Stimulated activated CD8-positive, alpha-beta memory T cell treated with anti-CD3 and anti-CD28 coated beads, Interleukin-15, amount 100 ng/mL, for 48 hours (primary cell): ENCODE measurements at places on chromosomes 3 and 15.

DNA sequence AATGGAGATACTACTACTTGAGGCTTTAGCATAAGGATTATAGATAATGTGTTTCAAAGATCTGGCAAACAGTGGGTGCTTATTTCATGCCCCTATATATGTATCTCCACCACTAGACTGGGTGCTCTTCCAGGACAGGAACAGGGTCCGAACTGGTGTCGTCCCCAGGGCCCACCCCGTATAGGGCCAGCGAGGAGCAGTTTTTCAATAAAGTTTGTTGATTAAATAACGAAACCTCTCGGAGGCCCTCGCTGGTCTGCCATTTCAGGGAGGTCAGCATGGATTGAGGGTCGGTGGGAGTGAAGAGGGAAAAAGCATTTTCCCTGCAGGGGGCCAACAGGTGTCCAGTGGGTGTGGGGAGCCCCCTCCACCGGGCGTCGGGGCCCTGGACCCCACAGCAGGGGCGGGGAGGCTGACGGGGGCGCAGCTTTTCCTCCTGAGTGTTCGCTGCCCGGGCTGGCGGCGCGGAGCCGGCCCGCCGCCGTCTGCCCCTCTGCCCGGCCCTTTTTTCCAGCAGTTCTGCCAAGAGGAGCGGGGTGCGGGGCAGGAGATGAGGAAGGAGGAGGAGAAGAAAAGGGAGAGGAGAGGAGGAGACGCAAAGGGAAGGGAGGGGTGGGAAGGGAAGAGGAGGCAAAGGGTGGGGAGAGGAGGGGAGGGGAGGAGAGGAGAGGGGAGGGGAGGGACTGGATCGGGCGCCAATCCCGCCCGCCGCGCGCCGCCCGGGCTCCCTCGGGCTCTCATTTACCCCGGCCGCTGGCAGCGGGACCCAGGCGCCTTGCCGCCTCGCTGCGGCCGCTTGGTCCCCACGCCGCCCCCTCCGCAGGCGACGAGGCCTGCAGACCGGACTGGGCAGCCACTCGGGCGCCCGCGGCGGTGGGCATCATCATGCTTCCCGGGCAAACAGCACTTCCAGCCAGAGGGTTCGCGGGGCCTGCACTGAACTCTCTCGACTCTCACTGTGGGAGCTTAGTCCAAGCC lies 66.3 kb downstream of the ISG20 start:
- no peak for DNase-seq

DNA sequence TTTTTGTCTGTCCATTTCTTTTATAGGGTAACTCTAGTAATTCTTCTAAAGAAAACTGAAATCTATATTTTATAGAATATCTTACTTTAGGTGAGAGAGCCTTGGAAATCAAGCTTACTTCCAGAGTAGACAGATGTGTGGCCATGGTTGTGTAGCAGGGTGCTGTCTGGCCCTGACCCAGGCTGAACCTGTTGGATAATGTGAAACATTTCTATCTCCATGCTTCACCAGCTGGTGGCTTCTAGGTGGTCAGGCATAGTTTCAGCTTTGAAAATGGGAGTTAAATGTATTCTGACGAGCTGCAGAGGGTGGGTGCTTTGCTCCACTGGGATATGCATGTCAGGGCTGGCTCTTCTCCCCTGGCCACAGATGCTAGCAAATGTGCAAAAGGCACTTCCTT lies 20.8 kb upstream of the NR2C2 start:
- DNase-seq: no peak

- DNase-seq: no peak
These were observed 42.8 kb downstream of the NR2C2 start for GRCh38 chr3:14989943-14990779.

DNA sequence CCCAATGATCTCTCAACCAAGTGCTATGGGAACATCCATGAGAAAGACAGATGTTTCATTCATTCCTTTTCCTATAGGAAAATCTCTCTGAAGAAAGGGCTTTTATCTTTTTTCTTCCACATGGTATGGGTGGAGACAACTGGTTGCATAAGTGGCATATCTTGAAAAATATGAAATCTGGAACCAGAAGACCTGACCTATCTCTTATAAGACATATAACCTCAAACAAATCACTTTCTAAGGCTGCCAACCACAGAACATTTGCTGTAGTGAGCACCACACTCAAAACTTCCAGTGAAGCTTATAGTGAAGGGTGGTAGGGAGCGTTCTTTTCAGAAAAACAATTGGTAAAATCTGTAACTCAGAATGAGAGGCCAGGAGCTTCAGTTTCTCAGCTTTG lies 58.5 kb downstream of the SHQ1 start:
- DNase-seq: no peak

GRCh38 chr3:177186306-177186705 lies 11.0 kb downstream of the TBL1XR1 start:
- no peak for DNase-seq

DNA sequence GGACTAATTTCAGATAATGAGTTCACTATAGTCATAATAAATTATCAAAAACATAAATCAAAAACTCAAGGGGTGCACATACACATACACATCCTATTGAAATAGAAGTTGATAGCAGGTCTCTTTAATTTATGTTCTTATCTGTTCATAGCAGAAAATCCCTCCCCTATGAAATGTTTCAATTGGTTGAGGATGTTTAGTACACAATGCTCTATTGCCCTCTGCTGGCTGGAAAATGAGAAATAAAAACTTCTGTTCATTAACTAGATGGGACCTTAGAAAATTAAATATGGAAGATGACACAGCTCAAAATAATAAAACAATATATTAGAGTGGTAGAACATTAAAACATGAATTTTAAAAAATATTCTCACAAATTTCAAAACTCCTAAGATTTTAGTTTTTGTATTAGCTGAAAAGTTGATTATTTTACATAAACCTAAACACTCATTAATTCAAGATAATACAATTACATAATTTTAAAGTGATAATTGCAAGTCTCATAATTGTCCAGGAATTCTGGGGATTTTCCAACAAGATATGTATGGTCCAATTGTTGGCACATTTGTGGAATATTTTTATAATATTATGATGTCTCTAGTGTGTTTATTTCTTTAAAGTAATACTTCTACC lies 735.0 kb downstream of the ROBO1 start:
- no peak for DNase-seq

GRCh38 chr15:90576711-90577389 lies 47.1 kb downstream of the CRTC3 start:
- DNase-seq: no peak

DNA sequence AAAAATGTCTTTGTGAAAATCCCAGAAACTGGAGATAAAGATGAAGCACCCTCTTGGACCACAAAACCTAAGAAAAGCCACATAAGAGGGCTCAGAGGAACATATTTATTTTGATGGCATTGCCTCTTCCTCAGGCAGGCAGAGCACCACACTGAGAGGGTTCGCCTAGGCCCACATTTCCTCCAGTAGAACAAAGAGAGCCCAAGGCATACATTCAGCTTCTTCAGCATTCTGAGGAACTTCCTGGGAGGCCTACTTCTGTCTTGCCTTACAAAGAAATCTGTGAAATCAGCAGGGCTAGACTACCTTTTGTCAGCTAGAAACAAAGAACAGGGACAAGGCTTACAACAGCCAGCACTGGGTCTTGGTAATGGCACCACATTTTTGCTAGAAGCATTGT lies 1325.3 kb downstream of the SI start:
- DNase-seq: no peak

GRCh38 chr3:15805756-15806266 lies 8.0 kb upstream of the ANKRD28 start:
- no peak for DNase-seq

DNA sequence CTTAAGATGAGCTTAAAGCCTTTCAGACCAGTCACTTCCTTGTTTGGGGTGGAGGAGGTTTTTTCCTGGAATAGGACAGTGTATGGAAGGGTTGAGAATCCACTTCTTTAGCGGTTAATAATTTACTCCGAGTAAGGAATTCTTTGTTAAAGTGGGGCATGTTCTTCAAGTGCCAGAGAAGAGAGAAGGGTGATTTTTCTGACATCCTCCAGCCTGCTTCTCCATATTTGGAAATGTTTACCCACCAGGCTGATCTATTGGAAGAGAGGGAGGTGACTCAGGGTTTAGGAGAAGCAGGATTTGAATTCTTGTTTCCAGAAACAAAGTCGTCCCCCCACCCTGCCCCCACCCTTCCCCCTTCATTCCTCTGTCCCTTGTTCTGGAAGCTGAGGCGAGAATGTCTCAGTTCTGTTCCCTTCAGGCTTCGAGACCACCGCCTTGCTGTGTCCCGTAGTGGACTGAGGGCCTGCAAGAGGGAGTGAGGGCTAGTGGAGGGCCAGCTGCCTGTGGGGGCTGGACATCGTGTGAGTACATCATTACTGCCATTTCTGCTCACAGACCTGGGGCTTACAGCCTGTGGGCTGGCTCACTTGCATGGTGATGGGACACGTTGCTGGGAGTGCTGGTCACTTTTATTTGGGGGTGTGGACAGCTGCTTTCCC lies 58.5 kb downstream of the LPP start:
- no peak for DNase-seq

DNA sequence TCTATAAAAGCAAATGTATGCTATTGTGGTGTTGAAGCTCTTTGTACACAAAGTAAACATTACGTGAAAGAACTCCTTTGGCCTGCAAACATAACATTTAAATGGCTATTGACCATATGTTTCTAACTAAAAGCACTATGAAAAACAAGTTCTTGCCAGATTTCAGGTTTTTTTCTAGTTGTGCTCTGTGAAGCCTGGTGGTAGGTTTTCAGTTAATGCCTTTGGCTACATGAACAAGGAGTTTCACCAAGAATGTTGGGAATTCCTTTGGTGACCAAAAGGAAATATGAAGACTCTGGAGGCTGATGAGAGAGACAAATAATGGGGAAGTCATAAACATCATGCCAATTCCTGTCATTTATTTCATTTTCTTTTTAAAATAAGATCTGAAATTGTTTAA lies 66.0 kb downstream of the RBMS3 start:
- no peak for DNase-seq

GRCh38 chr15:80061582-80061981 lies 2.1 kb downstream of the ZFAND6 start:
- DNase-seq: no peak

- DNase-seq: no peak
These were observed 9.8 kb downstream of the SRGAP3 start for GRCh38 chr3:9239680-9240079.

GRCh38 chr15:43974852-43975251 lies 148.1 kb downstream of the WDR76 start:
- no peak for DNase-seq

DNA sequence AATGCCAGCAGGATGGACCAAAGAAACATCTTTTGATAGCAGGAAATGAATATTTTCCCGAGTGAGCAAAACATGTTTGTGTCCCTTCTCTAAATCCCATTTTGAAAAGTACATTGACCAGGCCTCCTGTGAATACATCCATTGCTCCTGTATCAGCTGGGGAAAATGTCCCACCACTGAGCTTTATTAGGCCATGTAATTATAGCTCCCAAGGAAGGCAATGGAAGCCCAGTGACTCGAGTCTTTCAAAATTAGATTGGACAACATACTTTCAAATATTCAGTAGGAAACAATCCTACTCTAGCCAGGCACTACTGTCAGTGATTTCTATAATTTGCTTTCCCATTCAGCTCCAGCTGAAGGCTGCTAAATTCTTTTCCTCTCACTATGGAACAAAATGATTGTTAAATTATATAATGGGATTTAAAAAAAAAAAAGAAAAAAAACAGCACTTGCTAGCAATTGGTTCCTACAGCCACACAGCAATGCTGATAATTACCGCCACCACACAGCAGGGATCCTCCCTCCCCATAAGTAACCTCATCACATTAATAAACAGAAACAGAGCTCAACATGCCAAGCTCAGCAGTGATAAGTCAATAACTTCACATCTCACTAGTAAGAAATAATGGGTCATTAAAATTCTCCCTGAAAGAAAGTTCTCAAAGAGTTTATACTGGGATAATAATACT lies 172.4 kb upstream of the SLC2A2 start:
- no peak for DNase-seq

DNA sequence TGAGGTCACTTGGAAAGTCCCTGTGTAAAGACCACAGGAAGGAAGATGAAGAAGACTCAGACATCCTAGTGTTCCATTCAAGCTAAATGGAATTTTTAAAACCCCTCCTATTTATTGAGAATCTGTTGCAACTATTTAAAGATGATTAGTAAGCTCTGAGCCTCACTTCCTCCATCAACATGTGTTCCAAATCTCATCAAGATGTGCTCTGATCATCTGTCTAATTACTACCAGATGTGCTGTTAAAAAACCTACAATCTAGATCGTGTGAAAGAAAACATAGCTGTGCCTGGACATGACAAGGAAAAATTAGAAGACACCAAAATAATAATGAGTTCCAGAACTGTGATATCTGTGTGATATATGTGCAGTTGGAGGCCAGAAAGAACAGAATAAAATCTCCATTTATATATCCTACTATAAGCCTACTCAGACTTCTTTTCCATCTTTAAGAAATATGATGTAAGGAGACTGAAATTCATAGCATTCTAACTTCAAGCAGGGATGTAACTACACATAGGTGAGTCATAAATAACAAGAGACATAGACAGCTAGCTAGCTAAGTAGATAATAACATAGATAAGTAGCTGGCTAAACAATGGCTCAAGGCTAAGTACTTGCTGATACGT lies 7.8 kb downstream of the XPC start:
- DNase-seq: no peak

DNA sequence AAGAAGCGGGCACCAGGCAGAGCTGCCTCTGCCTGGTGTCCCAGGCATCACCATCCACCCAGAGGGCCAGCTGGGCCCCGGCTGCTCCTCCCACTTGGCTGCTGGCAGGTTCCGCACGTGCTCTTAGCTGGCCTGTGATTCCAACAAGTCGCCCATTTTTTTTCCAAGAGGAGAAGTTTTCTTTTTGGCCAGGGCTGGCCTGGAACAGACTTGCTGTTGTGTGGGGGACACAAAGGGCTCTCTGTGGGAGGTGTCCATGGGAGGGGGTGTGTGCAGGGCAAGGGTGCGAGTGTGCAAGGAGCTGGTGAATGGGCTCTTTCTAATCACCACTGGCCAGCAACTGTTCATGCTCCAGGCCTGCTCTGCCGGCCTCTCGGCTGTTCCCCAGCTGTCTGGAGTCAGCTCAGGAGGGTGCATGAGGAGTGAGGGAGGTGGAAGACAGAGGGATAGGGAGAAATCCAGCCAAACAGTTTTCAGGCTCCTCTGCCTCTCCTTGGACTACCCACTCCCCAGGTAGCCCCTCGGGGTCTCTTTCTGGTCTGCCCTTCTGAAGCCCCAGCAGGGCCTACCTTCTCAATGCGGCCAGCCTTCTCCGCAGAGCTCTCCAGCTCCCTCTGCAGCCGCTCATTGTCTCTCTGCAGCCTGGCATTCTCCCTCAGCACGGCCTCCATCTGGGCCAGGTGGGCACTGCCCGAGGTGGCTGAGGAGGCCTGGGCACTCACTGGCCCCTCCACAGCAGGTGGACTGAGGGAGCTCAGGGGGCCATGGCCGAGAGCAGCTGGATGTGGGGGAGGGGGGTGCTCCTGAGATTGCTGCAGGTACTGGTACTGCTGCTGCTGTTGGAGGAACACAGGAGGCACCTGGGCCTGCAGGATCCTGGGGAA lies 7.1 kb downstream of the AMOTL2 start:
- DNase-seq: no peak

DNA sequence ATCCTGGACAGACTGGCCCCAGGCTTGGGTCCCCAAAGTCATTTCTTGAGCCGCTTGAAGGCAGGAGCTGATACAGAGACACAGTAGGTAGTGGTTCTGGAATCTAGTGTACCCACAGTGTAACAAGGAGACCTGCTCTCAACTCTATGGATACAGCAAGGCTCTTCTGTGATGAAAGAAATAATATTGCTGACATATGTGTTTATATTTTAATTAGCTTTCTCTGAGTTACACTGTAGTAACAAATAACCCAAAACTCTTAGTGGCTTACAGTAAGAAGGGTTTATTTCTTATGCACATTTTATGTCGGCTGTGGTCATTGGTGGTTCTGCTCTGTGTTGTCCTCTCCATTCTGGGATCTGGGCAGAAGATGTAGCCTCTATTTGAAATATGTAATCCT lies 45.5 kb downstream of the CHST14 start:
- no peak for DNase-seq
